ENCODE measurements at places on chromosomes 2 and 18.

GRCh38 chr2:119480184-119480583, 44.1 kb downstream of the SCTR start:
- no peak for DNase-seq

GRCh38 chr18:77400561-77400960, 150.9 kb downstream of the GALR1 start:
- DNase-seq: no peak

GRCh38 chr2:201185863-201186262, 2.9 kb downstream of the CASP10 start:
- no peak for DNase-seq

DNA sequence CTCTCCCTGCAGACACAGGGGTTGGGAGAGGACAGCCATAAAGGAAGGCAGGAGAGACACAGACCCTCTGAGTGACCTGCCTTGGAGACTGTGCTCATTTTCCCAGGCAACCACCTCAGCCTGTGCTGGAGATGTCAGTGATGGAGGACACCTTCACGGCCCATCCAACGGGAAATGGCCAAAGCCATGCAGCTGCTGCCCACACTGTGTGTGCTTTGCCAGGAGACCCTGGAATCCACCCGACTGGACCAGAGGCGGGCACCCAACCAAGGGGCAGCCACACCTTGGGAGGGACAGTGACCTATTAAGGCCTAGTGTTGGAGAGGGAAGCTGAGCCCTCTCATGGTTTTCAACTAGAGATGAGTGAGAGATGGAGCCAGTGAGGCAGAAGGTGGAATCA, 192.5 kb downstream of the SMAD2 start:
- no peak for DNase-seq

DNA sequence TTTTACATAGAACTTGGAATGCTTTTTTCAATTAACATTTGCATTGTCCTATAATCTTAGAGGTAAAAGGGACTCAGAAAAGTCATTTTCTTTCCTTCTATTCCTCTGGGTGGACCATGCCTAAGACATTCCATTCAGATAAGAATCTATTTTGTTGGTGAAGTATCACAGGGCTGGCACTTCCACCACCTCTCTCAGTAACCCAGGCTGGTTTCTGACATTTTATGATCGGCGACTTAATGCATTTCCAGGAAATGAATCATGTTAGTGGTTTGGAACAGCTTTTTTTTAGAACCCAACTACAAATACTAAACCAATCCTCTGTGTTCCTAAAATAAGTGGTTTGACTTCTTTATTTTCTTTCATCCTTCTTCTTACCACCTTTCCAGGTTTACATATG, 27.0 kb downstream of the GAD1 start:
- DNase-seq: no peak

Data from stimulated activated CD8-positive, alpha-beta memory T cell treated with anti-CD3 and anti-CD28 coated beads, Interleukin-7, amount 100 ng/mL, for 24 hours (primary cell).